ENCODE measurements at places on chromosomes 7 and 10.

GRCh38 chr10:88657901-88658300, 6.3 kb upstream of the LIPF start:
- peak; percentile 61 for DNase-seq

- no peak for DNase-seq
These were observed 22.8 kb downstream of the VSTM4 start for GRCh38 chr10:49092477-49092876.

- DNase-seq, result no peak
These were observed 53.5 kb downstream of the RAMP3 start for GRCh38 chr7:45211066-45211465.

GRCh38 chr10:77622889-77623291, 14.7 kb downstream of the KCNMA1 start:
- no peak for DNase-seq

- no peak for DNase-seq
These were observed 80.1 kb upstream of the EMX2 start for GRCh38 chr10:117462424-117462792.

- no peak for DNase-seq
These were observed 31.3 kb downstream of the CTBP2 start for GRCh38 chr10:125129076-125129458.

DNA sequence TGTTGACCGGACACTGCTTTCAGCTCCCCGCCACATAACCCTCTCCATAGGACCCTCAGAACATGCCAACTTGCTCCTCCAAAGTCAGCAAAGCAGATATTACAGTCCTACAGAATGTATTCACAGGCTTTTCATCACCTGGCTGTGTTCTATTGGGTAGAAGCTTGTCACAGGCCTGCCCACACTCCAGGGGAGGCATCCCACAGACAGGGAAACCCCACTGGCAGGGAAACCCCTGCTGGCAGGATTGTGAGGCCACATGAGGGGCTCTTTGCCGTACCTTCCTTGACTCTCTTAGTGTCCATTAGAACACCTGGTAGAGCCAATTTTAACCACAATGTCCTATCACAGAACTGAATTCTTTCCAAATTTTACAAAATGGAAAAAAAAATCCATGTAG, 344.2 kb upstream of the MGMT start:
- no peak for DNase-seq

DNA sequence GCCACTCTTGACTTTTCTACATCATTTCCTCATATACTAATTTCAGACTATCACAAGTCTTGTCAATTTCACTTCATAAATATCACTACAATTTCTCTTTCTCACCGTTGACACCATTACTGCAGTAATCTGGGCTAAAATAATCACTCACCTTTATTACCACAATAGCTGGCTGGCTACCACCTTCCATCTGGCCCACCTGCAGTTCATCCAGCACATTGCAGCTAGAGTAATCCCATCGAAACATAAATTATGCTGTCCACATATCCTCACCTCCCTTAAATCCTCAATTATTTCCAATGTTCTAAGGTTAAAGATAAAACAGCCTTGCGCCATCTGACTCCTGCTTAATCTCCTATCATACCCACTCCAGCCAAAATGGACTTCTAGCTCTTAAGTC, 16.0 kb downstream of the DGKB start:
- no peak for DNase-seq

DNA sequence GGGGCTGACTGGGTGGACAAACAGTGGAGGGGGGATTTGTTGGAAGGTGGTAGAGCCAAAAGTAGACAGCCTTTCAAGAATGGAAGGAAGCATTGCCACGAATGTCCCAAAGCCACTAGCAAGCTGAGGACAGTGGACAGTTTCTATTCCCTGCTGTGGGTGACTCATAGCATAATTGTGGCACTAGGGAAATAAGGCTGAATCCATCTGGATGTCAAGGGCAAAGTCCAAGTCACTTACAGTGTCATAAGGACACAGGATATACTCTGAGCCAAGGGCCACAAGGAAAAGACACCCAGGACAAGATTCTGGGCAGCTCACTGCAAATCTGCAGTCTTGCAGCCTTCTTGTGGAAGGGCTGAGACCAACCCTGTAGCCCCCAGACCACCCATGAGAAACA, 79.7 kb downstream of the FRMPD2 start:
- DNase-seq, result peak; percentile 4

GRCh38 chr7:80440883-80441282, 71.0 kb downstream of the GNAT3 start:
- DNase-seq, result peak; percentile 37

GRCh38 chr10:95618101-95618500, 38.4 kb downstream of the ALDH18A1 start:
- no peak for DNase-seq

DNA sequence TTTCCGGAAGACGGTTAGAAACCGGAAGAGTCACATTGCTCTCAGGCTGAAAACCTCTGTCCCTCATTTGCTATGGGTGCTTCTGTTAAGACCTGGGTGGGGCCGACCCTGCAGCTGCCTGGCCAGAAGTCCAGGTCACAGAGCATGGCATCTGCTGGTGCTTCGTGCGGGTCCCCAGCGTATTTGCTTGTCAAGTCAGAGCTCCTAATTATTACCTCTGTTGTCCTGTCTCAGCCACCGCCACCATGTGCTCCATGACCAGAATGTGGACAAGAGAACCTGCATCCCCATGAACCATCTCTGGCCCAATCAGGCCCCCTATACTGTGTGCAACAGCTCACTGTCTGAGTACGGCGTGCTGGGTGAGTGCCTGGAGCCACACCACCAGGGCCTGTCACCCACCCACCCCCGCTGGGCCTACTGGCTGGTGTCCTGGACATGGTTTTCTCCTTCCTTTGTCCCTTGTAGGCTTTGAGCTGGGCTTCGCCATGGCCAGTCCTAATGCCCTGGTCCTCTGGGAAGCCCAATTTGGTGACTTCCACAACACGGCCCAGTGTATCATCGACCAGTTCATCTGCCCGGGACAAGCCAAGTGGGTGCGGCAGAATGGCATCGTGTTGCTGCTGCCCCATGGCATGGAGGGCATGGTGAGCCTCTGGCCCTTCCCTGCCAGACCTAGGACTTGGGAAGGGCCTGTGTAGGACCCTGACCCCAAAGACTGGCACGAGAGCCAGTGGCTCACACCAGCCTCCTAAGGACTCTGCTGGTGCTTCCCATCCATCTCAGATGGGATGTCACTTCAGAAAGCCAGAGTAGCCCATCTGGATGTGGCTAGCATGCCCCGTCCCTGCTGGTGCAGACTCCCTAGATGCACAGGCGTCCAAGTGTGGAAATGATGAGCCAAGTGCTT, 51.3 kb upstream of the ZMIZ2 start:
- no peak for DNase-seq

DNA sequence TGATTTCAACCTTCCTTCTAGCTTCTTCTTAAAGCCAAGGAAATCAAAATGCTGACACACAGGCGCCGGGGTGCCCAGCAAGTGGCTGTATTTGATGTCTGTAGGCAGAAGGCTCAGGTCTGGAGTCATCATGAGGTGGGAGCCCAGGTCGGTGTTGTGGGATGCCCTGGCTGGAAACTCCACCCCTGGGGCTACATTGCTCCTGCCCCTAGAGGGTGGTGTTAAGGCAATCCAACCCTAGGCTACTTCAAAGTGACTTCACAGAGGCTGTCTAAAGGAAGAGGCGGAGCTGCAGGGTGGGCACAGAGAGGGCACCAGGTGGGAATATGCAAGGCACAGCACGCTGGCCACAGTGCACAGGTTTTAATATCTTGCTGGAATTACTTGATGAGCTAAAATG, 200.9 kb downstream of the ADAM12 start:
- no peak for DNase-seq

GRCh38 chr10:37952926-37953325, 23.5 kb downstream of the ZNF25 start:
- peak; percentile 43 for DNase-seq

Measured in fibroblast of skin of back (primary cell).